HCT116 (cell line): ENCODE measurements at places on chromosomes 16 and 17. TPM values are rescaled to one million over a fixed set of nuclear protein-coding genes. Genes with fewer than 3 reads are reported as not detected.

SPATA22 gene
- total RNA-seq = not detected

DNA sequence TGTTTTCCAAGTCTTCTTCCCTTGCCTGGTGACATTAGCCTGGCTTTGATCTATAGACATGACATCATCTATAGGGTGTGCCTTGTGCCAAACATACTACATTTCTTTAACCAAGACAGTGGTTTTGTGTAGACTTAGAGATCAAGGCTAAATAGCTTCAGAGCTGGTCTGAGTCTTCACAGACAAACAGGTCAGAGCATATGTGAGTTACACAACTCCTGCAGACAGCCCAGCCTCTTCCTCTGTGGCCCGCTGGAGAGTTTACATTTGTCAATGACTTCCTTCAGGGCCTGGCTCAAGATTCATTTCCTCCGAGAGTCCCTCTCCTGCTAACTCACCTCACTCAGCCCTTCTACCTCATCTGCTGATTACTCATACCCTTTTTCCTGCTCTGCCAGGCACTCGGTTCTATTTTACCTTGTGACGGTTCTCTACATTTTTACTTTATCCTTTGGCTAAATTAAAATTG lies 73.1 kb upstream of the TANC2 start:
- no peak for DNase-seq

DNA sequence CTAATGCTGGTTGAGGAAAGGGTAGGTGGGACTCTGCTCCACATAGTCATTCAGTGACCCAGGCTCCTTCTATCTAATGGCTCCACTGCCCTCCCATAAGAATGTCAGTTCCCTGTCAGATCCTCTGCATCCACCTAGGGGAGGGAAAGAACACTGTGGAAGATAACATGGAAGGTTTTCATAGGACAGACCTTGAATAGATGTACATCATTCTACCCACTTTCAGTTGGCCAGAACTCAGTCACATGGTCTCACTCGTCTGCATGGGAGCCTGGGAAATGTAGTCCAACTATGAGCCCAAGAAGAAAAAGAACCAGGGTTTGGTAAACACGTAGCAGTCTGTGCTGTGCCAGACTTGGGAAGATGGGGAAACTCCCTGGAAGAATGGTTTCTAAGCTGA lies 27.1 kb upstream of the SCNN1B start:
- DNase-seq = peak; percentile 56

DNA sequence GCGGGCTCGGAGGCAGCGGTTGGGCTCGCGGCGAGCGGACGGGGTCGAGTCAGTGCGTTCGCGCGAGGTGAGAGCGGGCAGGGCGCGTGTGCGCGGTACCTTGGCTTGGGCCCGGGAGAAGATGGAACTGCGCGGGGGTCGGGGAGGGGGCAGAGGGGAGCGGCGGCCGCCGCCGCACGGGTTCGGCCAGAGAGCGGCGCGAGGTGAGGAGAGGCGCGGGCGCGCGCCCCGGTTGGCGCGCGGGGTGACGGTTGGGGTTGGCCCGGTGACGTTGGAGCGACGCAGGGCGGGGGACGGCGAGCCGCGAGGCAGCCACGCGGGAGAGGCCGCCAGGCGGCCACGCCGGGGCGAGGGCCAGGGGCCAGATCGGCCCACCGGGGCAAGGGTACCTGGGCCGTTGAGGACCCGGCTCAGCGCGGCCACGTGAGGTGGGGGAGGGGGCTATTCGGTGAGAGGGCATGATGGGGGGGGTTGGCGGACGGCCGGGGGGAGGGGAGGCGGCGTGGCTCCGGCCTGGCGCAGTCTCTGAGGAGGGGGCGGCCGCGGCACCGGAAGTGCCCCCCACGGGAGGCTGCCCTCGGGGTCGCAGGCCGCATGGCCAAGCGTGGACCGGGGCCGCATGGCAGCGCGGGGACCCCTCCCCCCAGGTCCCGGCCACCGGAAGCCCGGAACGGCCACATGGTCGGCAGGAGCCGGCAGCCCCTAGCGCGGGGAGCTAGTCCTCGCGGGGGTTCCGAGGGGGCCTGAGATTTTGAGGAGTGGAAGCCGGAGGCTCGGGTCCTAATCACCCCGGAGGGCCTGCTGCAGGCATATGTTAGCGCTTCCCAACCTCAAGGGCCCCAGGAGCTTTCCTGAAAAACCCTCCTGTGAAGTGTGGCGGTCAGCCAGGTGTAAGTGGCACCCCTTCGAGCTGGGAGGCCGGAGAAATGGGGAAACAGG lies 527 bp downstream of the EIF5A start:
- DNase-seq = no peak

SLC35B1 gene
- 87.5 TPM for total RNA-seq

DNA sequence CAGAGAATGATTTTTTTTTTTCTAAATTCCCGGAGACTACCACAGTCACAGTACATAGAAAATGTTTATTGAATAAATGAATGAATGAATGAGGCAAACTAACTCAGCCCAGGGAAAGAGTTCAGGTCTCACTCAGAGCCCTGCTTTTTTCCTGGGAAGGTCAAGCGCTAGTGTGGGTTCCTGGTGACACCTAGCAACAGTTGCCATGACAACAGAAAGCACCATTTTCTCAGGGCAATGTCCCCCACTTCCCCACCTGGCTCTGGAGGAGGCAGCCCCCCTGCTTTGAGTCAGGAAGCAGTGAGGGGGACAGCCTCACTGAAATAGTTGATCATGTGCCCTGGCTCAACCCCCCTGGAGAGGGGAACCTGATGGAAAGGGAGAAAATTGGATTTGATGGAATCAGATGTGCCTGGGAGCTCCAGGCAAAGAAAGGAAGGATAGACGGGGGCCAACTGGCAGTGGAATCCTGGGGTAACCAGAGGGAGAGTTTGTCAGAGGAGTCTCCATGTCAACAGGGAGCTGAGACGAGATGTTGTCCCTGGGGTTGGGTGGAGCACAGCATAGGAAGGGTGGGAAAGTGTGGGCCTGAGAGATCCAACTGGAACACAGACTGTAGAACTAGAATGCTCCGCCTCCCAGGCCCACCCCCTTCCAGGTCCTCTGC lies 242.2 kb upstream of the CCL2 start:
- no peak for DNase-seq

CCL17 gene
- total RNA-seq = not detected

DNA sequence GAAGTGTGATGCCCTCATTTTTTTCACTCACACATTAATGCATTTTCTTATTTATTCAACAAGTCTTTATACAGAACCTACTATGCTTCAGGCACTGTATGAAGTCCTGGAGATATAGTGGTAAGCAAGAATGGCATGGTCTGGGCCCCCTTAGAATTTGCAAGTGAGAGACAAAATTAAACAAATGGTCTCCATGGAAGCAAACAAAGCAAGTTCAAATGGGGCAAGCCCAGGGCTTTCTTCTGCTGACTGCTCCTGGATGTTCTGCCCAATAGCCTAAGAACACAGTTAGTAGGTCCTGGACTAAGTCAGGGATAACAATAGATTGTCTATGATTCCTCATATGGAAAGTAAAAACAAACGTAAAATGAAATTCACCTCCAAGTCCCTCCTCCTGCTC lies 31.3 kb upstream of the DDX52 start:
- DNase-seq = no peak

DNA sequence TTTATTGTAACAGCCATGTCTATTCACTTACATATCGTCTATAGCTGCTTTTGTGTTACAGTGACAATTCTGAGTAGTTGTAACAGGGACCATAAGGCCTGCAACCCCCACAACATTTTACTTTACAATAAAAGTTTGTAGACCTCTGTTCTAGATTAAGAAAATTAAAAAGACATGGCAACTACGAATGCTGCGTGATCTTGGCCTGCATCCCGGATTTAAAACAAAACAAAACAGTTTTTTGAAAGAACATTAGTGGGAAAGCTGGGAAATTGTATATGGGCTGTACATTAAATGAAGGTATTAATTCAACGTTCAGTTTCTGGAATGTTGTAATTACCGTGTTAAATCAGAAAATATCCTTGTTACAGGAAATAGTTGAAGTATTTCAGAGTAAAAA lies 64.1 kb downstream of the RMI2 start:
- no peak for DNase-seq

GRCh38 chr17:15257258-15257788 lies 7.8 kb downstream of the PMP22 start:
- DNase-seq = peak; percentile 59

PDP2 gene
- total RNA-seq = 19.9 TPM

CA10 gene
- total RNA-seq = not detected

- DNase-seq = no peak
Measured at GRCh38 chr16:81040842-81041241, 5.2 kb downstream of the ATMIN start.

GSE1 gene
- 90.2 TPM for total RNA-seq

DNA sequence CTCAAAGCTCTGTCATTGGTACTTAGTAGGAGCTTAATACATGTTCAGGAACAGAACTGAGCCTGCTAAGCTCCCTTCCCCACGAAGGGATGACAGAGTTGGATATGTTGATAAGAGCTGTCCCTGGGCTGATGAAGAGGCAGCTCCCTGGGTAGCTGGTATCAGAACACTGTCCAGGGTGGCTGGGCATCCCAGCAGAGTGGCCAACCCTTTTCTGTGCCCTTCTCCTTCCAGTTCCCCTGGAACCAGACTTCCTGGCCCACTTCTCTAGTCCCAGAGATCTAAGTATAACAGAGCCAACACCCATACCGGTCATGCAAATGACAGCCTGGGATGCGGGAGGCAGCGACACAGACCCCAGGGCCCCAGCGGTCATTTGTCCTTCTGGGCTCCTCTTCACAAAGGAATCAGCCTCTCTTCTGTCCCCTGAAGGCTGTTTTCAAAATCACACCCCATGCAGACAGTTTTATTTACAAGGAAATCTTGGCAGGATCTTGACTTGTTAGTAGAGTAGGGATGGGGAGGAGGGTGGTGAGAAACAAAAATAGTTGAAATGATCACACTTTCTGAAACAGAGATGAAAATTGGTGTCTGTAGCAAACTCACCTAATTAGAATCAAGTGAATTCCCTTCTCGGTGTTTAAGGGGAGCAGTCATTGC lies 1.4 kb upstream of the RHBDL3 start:
- no peak for DNase-seq

DNA sequence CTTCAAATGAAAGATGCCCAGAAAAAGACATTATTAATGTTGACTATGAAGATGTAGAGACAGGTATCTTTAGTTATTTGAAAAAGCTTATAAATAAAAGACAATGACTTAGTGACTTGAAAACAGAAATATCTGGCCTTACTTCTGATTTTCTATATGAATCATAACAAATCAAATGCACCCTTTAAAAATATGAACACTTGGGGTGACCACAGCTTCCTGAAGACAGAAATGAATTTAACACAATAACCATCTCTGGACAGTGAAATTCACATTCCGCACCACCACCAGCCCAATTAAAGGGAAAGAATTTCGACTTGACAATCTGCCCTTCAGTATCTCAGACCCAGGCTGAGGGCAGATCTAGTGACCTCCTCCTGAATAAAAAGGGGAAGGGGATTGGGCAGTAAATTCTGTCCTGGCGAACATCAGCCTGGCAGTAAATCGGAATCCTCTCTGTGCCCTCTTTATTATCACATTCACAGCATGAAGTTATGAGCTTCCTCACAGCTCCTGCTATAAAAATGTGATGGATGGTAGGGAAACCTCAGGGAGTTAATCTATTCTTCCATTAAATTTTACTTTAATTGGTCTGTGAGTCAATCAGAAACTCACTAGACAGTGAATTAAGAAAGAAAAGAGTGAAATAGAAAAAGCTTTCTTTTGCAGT lies 131.5 kb downstream of the SNX11 start:
- no peak for DNase-seq

- no peak for DNase-seq
Measured at GRCh38 chr17:28239271-28239624, 79.8 kb upstream of the TMEM97 start.

ZMYND15 gene
- 2.8 TPM for total RNA-seq

GRCh38 chr17:39979893-39980350 lies 685 bp upstream of the PSMD3 start:
- DNase-seq = no peak

SLC6A2 gene
- not detected for total RNA-seq

CACNG1 gene
- total RNA-seq = not detected

GRCh38 chr17:20935740-20936139 lies 107.1 kb downstream of the USP22 start:
- DNase-seq = no peak

IGFALS gene
- 0.10 TPM for total RNA-seq

- DNase-seq = no peak
Measured at GRCh38 chr17:21318439-21318838, 33.9 kb downstream of the MAP2K3 start.

SLC52A1 gene
- not detected for total RNA-seq

DNA sequence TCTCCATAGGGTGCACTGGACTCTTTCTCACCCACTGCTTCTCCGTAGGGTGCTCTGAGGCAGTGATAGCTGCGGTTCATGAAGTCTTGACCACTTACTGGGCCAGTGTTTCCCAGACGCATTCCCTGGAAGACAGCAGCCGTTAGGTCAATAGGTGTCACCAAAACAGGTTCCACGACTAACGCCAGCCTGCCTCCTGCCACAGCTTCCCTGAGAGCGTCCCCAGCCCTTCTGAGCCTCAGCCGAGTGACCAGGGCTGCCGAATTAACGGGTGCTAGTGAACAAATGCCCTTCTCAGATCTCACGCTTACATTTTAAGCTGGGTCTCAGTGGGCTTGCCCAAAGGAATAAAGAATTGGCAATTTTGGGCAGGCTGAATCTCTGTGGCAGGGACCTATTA lies 188.7 kb upstream of the TNRC6C start:
- DNase-seq = no peak

MT1M gene
- total RNA-seq = 0.39 TPM

TMEM219 gene
- 75.5 TPM for total RNA-seq

FAM171A2 gene
- total RNA-seq = 18.0 TPM

GRCh38 chr16:90019543-90020259 lies 445 bp upstream of the DBNDD1 start:
- no peak for DNase-seq

- DNase-seq = no peak
Measured at GRCh38 chr17:8125947-8126490, 2.1 kb upstream of the HES7 start.

- DNase-seq = peak; percentile 7
Measured at GRCh38 chr16:53865494-53865863, 161.5 kb downstream of the FTO start.

DNA sequence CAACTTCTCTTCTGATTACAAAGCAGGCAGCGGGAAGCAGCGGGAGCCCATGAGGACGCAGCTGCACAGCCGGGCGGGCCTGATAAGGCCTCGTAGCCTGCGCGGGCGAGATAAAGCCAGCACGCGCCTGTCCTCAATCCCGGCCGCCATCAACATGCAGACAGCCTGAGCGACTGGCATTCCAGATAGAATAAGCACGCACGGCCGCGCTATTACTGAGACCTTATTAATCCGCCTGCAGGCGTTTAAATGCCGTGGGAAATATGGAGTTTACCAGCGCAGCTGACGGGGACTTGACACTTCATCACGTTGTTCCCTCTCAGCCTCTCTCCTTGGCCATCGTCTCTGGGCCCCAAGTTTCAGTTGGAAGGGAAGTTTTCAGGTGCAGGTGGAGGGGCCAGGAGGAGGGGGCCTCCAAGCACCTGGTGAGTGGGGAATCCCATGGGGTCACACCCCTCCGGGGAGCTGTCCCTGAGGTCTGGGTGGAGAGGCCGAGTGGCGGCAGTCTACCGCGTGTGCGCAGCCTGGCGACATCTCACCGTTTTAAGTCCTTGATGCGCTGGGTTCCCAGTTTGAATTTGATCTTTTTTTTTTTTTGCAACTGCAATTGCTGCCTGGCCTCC lies 27.3 kb upstream of the CBFA2T3 start:
- no peak for DNase-seq

ALDH3A1 gene
- 0.86 TPM for total RNA-seq

NPIPA3 gene
- 1.6 TPM for total RNA-seq

- DNase-seq = no peak
Measured at GRCh38 chr17:40093580-40094201, 6.7 kb downstream of the NR1D1 start.
